GM04503 (cell line): ENCODE measurements at places on chromosomes 1 and 21.

DNA sequence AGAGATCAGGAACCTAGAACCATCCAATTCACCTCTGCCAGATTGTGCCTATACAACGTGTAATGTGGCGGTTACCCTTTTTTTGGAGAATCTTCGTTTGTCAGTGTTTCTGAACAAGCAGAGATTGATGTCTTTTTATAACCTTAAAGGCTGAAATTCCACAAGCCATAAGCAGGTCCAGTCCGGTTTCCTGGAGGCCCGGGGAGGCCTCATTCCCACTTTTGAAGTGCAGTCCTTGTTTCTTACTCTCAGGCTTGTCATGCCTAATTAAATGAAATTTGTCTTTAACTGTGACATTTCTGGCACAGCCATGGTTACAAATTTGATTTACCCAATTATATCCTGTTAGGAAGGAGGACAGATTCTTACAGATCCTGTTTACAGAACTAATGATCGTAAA is 27.8 kb downstream of the ZNF362 start:
- no peak for DNase-seq

GRCh38 chr1:159076438-159077119 is at the start of gene AIM2:
AIM2 (minus strand) TSS chr1:159076766; CDS start chr1:159073499, 3,267 bp downstream.
- no peak for DNase-seq

GRCh38 chr1:115492880-115493279 is 148.9 kb upstream of the VANGL1 start:
- DNase-seq = no peak

- no peak for DNase-seq
Measured at GRCh38 chr1:121538943-121539575, 354.3 kb downstream of the SRGAP2C start.

DNA sequence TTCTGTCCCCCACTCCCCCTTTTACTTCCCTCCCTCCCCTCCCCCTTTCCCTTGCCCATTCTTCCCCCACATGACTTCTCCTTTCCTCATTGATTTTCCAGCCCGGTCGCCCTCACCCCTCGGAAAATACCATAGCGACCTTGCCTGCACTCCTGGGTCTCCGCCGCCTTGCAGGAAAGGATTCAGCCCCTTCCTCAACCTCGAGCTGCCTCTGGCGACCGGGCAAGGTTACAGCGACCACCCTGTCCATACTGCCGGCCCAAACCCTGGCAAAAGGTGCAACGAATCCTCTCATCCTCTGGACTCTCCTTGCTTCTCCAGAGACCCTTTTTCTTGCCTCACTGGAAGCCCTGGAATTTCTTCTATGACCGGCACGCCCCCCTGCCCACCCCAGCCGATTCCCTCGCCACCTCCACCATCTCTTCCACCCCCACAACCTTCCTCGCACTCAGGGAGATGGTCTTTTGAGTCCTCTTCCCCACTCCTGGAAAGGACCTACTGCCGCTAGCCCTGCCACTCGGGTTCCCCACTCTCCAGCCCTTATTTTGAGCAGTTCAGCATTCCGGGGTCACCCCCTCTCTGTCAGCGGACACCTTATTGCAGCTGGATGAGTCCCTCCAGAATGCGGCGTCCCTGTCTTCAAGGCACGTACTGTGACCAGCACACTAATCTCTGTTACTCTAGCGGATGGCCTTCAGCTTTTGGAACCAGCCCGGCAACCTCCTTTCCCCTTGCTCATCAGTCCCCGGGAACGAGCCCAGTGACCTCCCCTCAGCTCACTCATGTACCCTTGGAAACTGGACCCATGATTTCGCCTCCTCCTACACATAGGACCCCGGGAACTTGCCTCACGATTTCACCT is 846 bp downstream of the NSUN4 start:
- no peak for DNase-seq

GRCh38 chr1:97033949-97034348 is 312.4 kb downstream of the PTBP2 start:
- DNase-seq = no peak

- DNase-seq = no peak
Measured at GRCh38 chr1:1200876-1201810, 5.2 kb downstream of the TNFRSF18 start.

DNA sequence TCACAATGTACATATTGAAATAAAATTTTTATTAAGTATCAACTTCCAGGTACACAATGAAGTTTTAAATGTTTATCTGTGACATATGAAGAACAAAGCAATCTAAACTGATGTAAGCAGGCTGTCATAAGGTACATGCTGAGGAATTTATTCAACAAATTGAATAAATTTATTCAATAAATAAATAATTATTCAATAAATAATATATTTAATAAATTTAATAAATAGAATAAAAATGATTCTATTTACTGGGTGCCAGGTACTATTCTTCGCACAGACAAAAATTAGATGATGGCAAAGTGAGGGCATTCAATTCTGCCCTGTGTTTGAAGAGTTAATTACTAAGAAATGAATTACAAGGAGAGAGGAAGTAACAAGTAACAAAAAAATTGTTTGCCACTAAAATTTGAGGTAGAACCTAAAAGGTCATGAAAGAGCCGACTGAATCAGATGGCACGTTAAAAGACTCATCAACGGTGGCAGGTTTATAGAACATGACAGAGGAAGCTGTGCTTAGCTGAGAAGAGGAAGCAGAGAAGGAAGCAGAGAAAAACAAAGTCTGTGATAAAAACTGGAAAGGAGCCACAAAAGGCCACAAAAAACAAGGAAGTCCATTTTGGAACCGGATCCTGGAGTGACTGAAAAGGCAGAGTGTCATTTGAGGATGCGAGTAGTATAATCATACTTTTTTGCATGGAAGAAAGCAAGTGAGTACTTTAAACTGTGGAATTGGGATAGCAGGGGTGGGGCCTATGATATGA is 2.2 kb upstream of the USP24 start:
- no peak for DNase-seq

DNA sequence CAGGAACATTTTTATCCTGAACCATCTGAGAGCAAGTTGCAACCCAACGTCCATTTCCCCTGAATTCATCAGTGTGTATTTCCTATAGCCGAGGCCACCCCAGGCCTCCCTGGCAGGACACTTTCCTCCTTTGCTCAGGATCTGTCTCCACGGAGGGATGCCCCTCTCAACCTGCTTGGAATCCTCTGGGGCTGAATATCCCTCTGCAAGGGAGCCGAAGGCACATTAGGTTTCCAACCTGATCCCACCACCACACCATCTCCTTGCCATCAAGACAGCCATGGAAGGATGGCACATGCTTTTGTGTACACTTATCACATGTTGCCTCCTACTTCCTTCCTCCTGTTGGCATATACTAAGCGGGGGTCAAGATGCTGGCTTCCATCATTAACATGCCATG is 74.8 kb upstream of the EDN2 start:
- DNase-seq = no peak
